T1000 (cell line): ENCODE measurements at places on chromosomes 13 and 19.

DNA sequence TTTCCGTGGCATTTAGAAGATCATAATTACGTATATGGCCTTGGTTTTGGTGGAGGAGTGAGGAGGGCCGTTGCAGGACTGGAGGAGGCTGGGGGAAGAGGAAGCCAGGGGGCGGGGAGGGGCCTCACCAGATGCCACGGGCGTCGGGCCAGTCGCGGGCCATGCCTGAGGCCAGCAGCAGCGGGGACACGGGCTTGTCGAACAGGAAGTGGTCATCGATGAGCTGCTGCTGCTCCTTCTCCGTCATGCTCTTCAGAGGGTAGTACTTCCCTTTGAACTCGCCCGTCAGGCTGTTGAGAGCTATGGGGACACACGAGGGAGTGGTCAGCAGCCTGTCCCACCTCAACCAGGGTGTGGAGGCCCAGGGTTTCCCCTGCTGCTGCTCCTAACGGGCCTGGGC lies 11.1 kb downstream of the CKM start:
- DNase-seq = no peak

GRCh38 chr19:7482584-7483439 lies 6.0 kb downstream of the PEX11G start:
- no peak for DNase-seq

GRCh38 chr19:18227781-18228271 lies 1.6 kb upstream of the PDE4C start:
- DNase-seq = no peak

GRCh38 chr13:110244071-110244830 lies 62.7 kb downstream of the COL4A1 start:
- no peak for DNase-seq

GRCh38 chr19:19421299-19421696 lies 15.8 kb downstream of the GATAD2A start:
- no peak for DNase-seq

DNA sequence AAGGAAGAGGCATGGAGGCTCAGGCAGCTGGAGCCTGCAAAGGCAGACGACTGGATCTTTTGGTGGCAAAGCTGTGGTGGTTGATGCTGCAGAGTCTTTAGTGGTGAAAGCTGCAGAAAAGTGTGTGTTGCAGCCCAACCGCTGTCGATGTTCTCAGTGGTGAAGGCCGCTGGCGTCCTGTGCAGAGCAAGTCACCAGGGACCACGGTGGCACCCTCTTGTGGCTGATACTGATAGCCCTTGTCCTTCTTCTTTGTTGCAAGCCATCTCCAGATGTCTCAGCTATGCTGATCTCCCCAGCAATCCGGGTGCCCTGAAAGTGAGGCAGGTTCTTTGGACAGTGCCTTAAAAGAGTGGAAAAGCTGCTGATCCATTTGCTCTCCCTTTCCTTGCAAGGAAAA lies 610.9 kb upstream of the PCDH9 start:
- no peak for DNase-seq
